ENCODE measurements at places on chromosomes 4 and X. TPM values are rescaled to one million over a fixed set of nuclear protein-coding genes. Genes with fewer than 3 reads are reported as not detected.

Gene MAGEA9B
- total RNA-seq, result 0.35 TPM

Gene ANKRD50
- 17.3 TPM for total RNA-seq

Gene ASB5
- 0.18 TPM for total RNA-seq

Gene BMPR1B
- 0.77 TPM for total RNA-seq

Gene DSPP
- total RNA-seq, result not detected

Gene TMSB15A
- 49.4 TPM for total RNA-seq

Gene RNF128
- total RNA-seq, result 0.99 TPM

Gene KCNIP4
- not detected for total RNA-seq

Gene SRP72
- total RNA-seq, result 116 TPM

Gene NPY5R
- total RNA-seq, result 4.5 TPM

Gene ZNF280C
- total RNA-seq, result 12.1 TPM

Gene EDA2R
- total RNA-seq, result 11.9 TPM

Gene MAGEA1
- not detected for total RNA-seq

Gene SPANXN4
- total RNA-seq, result not detected

Gene MAGEA10
- not detected for total RNA-seq

Gene FAM149A
- 14.6 TPM for total RNA-seq

Gene USP26
- total RNA-seq, result 0.11 TPM

Gene CLDN34
- total RNA-seq, result 0.52 TPM

Gene TMEM129
- 44.2 TPM for total RNA-seq

Gene SFRP2
- total RNA-seq, result 505 TPM

Gene CCNA2
- total RNA-seq, result 81.1 TPM
